Epithelial cell of proximal tubule (primary cell): ENCODE measurements at places on chromosomes 6 and 20. TPM values are rescaled to one million over a fixed set of nuclear protein-coding genes. Genes with fewer than 3 reads are reported as not detected.

- no peak for DNase-seq
These were observed 21.2 kb downstream of the RSPH3 start for GRCh38 chr6:158978757-158979156.

DNA sequence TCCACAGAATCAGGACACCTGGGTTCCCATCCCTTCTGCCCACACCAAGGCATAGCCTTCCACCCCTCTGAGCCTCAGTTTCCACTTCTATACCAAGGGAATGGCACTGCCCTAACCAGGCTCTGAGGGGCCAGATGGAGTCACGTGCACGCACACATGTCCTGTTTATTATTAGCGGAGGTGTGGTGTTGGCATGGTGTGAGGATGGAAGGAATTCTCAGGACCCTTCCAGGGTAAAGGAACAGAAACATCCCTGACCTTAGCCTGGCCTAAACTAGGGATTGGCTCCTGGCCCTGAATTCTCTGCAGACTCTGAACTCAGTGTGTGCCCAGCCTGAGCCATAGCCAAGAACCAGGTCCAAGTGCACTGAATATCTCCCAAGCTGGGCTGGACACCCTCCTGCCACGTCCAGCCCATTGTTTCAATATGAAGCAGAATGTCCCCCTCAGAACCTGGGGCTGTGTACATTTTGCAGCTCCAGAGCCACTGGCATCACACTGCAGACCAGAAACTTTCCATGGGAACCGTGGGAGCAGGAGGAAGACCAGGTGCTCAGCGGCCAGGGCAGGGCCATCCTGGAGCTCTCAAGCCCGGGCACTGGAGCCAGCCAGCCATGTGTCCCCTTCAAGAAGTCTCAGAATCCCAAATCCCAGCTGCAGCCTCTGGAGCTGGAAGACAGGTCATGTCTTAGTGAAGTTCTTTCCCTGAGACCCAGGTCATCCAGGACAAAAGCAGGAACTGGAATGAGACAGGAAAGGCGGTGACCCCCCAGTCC lies 208.4 kb downstream of the ANKRD60 start:
- no peak for DNase-seq

DNA sequence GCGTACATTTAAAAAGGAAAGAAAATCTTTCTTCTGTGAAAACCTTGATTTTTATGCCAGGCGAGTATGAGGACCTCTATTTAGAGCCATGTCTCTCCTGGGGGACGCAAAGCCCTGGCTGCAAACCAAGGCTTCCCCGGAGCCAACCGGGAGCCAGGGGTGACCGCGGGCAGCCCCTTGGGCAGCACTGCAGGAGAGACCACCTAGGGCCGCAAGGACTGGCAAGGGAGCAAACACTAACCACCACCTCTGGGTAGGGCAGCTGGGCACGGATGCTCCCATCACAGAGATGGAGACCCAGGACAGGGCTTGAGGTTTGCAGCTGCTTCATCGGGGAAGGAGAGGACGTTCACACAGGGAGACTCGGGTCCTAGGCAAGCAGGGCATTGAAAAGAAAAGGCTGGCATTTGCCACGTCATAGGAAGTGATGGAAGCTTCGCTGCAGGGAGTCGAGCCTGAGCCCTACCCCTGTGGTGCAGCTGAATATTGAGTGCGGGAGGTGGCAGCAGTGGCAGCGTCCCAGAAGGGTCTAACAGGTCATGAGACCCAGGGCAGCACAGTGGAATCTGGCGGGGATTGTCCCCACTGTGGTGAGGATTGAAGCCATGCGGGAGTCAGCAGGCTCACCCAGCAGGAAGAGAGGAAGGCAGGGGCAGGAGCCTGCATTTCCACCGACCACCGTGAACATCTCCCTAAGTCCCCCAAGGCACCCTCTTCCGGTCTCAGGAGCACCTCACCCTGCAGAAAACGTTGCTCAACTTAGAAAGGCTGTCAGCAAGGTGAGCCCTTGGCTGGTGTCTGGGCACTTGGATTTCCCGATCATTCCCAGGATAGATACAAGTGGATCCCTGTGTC lies 156.2 kb upstream of the CST7 start:
- no peak for DNase-seq

DNA sequence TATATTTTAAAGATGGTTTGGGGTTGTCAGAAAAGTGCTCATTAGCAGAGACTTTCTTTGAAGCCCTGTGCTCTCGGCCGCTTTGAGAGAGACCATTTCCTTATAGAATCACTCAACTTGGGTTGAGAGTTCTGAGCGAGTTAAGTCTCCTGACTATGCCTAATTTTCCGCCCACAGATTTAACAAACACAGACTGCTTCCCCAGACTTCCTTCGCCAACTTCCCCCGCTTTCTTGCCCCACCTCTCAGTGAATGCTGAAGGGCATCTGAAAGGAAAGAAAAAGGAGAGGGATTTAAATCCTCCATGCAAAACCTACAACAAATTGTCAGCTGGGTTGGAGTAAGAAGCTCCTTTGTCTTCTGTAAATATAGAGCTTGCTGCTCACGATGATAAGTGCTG lies 224.0 kb downstream of the EYA2 start:
- DNase-seq, result no peak

GRCh38 chr6:111411978-111412566 lies 70.9 kb downstream of the REV3L start:
- DNase-seq, result no peak

DNA sequence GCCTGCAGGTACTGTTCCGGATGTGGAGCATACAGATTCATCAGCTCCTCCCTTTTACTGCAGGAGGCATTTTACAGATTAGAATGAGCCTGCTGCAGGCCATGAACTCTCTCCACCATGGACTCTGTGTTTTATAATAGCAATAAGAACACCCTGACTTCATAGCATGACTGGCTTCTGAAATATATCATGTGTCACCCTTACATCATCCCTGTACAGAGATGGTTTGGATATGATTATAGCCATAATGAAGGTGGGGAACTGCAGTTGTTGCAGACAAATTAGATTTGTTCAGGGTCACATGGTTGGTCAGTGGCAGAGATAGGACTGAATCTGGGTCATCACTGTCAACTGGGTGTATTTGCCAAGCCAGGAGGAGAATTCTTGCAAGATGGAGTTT lies 100.7 kb downstream of the FOXO3 start:
- no peak for DNase-seq

GRCh38 chr6:79193971-79194370 lies 40.5 kb downstream of the HMGN3 start:
- no peak for DNase-seq

DNA sequence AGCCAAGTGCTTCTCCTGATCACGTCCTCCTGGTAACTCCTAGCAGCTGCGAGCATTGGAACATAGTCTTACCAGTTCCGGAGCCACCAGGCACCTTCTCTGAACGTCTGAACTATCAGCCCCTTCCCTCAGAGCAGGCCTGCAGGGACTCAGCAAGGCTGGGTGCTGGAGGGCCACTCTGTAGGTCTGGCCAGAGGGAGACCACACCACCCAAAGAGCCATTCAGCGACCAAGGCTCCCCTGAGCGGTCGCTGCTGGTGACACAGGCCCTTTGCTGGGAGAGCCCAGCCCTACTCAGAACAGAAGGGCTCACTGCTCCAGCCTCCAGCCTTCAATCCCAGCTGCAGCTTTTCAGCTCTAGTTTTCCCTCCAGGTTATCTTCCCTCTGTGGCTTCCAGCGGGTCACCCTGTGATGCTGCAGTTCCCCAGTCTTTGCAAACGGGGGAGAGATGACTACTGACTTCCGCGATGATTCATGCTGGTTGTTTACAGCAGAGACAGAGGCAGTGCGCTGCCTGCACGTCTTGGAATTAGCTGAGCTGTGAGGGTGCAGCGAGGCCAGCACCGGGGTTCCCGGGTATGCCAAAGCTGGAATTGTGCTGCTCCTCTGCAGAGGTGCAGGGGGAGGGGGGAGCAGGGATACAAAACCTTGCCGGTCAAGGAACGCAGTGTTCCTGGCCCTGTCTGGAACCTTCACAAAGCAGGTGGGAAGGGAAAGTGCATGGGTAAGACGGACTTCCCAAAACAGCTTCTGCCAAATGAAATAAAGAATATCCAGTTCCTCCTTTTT lies 161.4 kb downstream of the LY86 start:
- DNase-seq, result no peak

DNA sequence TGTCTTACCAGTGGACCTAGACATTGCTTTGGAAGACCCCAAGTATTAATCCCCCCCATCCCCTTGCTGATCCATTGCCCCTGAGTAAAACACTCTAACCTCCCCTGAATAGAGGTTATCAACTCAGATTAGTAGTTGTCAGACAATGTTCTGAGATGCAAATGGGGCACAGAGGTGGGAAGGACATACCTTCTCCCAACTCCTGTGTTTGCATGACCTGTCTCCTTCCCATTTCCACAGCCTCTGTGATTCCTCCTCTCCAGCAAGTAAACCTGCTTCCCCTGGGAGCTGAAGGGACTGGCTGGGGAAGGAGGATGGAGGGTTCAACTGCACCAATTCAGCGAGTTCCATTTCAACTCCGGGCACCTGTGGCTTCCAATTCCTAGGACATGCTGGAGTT lies 199.8 kb upstream of the SASH1 start:
- no peak for DNase-seq

DNA sequence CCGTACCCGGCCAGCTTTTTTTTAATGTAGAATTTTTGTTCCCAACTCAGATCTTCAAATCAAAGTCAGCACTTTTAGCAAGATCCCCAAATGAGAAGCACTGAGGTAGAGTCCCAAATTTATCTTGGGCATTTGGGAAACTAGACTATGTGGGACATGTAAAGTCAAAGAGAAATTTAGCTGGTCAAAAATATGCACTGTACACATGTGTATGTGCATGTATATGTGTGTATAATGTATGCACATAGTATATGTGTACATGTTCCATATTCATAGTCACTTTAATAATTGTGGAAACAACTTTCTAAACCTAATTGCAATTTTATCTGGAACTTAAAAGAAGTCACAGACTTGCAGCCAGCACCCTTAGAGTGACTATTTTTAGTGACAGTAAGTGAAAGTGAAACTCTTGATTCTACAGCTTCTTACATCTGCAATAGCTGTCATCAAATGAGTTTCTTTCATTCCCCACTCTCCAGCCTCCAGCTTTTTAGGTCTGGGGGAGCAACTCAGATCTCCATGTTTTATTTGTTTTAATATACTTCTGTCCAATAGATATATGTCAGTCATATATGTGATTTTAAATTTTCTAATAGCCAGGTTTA lies 53.6 kb downstream of the CDC40 start:
- no peak for DNase-seq

DNA sequence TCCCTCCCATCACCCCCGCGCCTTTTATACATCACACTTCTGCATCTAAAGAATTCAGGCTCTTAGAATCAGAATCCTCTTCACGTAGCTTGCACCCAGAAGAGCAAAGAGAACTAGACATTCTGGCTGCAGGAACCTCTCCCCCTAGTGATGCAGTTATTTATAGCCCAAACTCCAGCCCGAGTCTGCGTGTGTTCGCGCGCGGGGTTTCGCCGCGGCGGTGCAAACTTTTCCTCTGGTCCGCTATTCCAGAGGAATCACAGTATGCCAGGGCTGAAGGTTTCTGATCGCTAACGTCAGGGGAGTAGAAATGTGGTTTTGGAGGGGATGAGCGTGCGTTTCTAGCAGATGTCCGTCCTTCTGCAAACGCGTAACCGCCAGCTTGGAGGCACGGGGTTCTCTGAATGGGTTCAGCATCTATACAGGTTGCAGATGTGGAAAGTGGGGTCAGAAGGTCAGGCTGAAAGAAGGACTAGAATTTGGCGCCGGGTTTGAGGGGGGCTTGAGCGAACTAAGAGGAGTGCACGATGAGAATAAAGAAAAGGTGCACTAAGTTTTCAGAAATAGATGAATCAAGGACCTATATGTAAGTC lies 1.8 kb downstream of the EPHA7 start:
- DNase-seq, result no peak

GRCh38 chr6:72968704-72969103 lies 256.6 kb downstream of the KHDC1L start:
- peak; percentile 89 for DNase-seq

DNA sequence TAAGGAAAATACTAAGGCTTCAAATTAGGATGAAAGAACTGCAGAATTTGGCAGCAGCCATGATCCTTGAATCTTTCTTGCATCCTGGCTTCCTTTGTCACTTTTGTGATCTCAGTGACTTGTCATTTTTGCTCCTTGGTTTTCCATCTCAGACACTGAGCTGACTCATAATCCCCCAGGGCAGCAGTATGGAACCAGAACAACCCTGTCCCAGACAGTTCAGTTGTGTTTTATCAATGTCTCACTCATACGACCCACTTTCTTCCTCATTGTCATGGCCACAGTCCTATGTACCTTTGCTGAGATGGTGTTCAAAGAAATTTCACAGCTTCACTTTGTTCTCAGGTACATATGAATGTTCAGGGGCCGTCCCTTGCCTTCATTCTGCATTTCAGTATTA lies 488.5 kb upstream of the BTBD3 start:
- no peak for DNase-seq

DNA sequence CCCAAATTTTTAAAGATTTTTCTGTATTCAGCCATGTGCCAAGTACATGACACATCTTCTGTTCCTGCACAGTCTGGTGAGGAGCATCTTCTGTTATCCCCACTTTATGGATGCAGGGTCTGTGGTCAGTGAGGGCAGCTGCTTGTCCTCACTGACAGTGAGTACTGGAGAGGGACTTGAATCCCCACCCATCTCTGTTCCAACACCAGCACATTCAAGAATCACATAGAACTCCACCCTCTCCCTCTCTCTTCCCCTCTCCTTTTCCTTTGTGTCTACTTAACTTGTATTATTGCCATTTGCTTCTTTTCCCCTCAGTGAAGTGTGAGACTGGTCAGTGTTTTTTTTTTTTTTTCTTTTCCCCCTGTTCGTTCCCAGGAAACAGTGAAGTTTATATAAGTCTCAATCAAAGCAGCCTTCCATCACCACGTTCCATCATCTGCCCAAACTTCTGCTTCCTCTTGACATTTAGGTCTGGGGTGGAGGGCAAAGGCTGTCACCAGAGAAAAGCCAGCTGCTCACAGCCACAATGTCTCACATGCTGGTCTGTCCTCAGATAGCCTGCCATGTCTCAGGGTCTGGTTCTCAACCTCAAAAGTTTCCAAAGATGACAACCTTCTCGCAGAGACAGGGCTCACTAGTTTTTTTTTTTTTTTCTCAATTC lies 110.0 kb upstream of the SSTR4 start:
- DNase-seq, result no peak

GRCh38 chr6:129269076-129269475 lies 386.1 kb downstream of the LAMA2 start:
- no peak for DNase-seq

RAET1L gene
- total RNA-seq, result 1.5 and 3.1 TPM in 2 replicates

HSPA1A gene
- 116 and 139 TPM in 2 replicates for total RNA-seq

CDSN gene
- total RNA-seq, result not detected in 2 replicates

LY6G6D gene
- total RNA-seq, result not detected in 2 replicates

PPP1R3G gene
- total RNA-seq, result 0.94 and 2.5 TPM in 2 replicates

FBXO5 gene
- 30.8 and 46.1 TPM in 2 replicates for total RNA-seq

LGSN gene
- not detected in 2 replicates for total RNA-seq

SLCO4A1 gene
- 48.3 and 57.3 TPM in 2 replicates for total RNA-seq

DLL1 gene
- 1.4 and 1.7 TPM in 2 replicates for total RNA-seq

CYP39A1 gene
- 1.3 and 1.7 TPM in 2 replicates for total RNA-seq

DSP gene
- 47.4 and 80.1 TPM in 2 replicates for total RNA-seq

COL11A2 gene
- total RNA-seq, result 0.06 and 0.07 TPM in 2 replicates

PPP1R18 gene
- total RNA-seq, result 66.5 and 77.3 TPM in 2 replicates

CLPSL2 gene
- not detected in 2 replicates for total RNA-seq

GSTA3 gene
- not detected in 2 replicates for total RNA-seq
